ENCODE measurements at places on chromosomes 4 and X. TPM values are rescaled to one million over a fixed set of nuclear protein-coding genes. Genes with fewer than 3 reads are reported as not detected.

Gene PCDH10
- total RNA-seq = 8.1 TPM

Gene DCUN1D4
- 44.5 TPM for total RNA-seq

GRCh38 chr4:16573739-16574138, 324.7 kb downstream of the LDB2 start:
- DNase-seq = no peak
- H3K27me3 ChIP-seq = no peaks in the 10 kb centered on the region
- no peak overlapping the region for H3K27ac ChIP-seq
- no peak overlapping the region for H3K4me3 ChIP-seq
- H3K4me1 ChIP-seq = no peaks in the 10 kb centered on the region

Gene ATP2B3
- total RNA-seq = 0.35 TPM

DNA sequence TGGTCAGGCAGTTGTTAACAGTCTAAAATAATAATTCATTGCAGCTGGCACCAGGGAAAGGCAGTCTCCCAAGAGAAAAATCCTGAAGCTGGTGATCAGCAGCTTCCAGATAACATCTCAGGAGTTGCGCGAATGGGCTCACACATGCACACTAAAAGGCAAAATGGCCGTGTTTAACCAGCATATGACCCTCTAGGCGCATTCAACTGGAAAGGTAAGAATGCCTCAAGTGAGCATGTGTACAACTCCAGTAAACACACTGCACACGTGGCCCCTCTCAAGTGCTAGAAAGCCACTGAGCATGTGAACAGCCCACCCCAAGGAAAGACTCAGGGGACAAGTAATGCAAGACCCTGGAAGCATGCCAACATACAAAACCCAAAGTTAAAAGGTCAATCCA, 33.1 kb downstream of the STPG2 start:
- no peak for DNase-seq
- H3K36me3 ChIP-seq = peaks cover 1% of the 10 kb centered on the region
- peaks cover 7% of the 10 kb centered on the region for H3K4me1 ChIP-seq
- H3K27ac ChIP-seq = peak overlapping the region; percentile 88

GRCh38 chrX:14997271-14997670, 124.0 kb downstream of the MOSPD2 start:
- H3K4me3 ChIP-seq = no peak overlapping the region
- no peaks in the 10 kb centered on the region for H3K36me3 ChIP-seq
- DNase-seq = no peak

Gene GUCY1B1
- total RNA-seq = 0.59 TPM

Gene KCTD8
- total RNA-seq = 1.1 TPM

GRCh38 chr4:6692806-6693205, 872 bp upstream of the S100P start:
- H3K27ac ChIP-seq = no peak overlapping the region
- H3K27me3 ChIP-seq = no peaks in the 10 kb centered on the region
- DNase-seq = no peak

Gene PI4K2B
- total RNA-seq = 10.3 TPM

DNA sequence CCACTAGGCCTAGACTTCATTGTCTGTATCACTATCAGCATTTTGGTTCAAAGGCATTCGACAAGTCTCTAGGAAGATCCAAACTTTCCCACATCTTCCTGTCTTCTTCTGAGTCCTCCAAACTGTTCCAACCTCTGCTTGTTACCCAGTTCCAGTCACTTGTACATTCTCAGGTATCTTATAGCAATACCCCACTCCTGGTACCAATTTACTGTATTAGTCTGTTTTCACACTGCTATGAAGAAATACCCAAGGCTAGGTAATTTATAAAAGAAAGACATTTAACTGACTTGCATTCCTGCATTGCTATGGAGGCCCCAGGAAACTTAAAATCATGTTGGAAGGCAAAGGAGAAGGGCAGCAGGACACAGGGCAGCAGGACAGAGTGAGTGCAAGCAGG, 293.9 kb downstream of the ARAP2 start:
- no peaks in the 10 kb centered on the region for H3K27me3 ChIP-seq
- H3K27ac ChIP-seq = no peak overlapping the region
- no peak for DNase-seq

Gene DCHS2
- 0.70 TPM for total RNA-seq

All from H9 (cell line).